ENCODE measurements at places on chromosomes 12 and 14. TPM values are rescaled to one million over a fixed set of nuclear protein-coding genes. Genes with fewer than 3 reads are reported as not detected.

GRCh38 chr12:65656891-65657351, 167.4 kb upstream of the HMGA2 start:
- no peak for DNase-seq

DNA sequence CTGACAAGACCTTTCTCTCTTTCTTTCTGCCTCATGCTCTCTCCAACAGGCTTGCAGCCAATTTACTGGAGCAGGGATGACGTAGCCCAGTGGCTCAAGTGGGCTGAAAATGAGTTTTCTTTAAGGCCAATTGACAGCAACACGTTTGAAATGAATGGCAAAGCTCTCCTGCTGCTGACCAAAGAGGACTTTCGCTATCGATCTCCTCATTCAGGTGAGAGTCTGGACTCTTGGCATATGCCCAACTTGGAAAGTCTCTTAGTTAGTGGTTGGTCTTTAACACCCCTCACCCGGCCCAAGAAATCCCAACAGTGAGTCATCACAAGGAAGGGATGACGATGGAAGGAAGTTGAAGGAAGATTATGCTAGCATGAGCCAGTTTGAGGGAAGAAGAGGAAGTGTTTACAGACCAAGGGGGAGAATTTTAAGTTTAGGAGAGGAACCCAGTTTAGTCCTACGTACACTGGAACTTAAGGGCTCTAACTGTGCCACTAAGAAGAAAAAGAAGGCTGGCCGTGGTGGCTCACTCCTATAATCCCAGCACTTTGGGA, 189.7 kb downstream of the ETV6 start:
- no peak for DNase-seq

DNA sequence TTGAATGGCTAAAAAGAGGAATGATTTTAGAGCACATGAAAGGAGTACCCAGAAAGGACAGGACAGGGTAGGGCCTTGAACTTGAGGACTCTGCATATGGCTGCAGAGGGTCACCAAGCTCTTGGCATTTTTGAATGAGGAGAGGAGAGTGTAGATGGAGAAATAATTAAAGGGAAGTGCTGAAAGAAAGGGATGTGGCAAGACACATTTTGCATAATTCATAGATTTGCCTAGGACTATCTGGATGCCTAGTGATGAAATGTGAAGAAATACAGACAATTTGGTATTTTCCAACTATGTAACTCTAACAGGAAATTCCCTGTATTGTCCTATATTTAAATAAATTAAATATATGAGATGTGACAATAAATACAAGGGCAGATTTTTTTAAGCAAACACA, 27.5 kb upstream of the MDM1 start:
- no peak for DNase-seq

- DNase-seq, result no peak
Measured at GRCh38 chr14:47277703-47278102, 397.7 kb downstream of the MDGA2 start.

- DNase-seq, result no peak
Measured at GRCh38 chr14:97850466-97850865, 1053.3 kb downstream of the VRK1 start.

DNA sequence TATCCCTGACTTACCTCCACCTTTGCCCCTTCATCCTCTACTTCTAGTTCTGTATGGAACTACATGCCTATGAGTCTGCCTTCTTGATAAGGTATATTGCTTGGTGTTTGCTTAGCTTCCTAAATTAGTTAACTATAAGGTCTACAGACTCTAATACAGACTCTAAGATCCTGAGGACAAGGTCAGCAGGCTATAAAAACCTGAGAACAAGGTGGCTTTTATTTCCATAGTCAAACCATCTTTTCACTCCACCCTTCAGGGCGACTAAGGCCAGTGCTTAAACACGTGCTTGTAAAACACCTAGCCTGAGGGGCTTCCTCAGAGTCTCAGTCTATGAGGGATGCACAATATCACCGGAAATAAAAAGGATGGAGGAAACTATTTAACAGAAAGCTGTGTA, 36.1 kb upstream of the COL2A1 start:
- DNase-seq, result no peak

- DNase-seq, result no peak
Measured at GRCh38 chr12:93624595-93625294, 52.3 kb downstream of the SOCS2 start.

- peak; percentile 66 for DNase-seq
Measured at GRCh38 chr14:89304972-89305703, 111.9 kb downstream of the FOXN3 start.

- DNase-seq, result no peak
Measured at GRCh38 chr12:86712425-86712843, 456.2 kb upstream of the MGAT4C start.

DNA sequence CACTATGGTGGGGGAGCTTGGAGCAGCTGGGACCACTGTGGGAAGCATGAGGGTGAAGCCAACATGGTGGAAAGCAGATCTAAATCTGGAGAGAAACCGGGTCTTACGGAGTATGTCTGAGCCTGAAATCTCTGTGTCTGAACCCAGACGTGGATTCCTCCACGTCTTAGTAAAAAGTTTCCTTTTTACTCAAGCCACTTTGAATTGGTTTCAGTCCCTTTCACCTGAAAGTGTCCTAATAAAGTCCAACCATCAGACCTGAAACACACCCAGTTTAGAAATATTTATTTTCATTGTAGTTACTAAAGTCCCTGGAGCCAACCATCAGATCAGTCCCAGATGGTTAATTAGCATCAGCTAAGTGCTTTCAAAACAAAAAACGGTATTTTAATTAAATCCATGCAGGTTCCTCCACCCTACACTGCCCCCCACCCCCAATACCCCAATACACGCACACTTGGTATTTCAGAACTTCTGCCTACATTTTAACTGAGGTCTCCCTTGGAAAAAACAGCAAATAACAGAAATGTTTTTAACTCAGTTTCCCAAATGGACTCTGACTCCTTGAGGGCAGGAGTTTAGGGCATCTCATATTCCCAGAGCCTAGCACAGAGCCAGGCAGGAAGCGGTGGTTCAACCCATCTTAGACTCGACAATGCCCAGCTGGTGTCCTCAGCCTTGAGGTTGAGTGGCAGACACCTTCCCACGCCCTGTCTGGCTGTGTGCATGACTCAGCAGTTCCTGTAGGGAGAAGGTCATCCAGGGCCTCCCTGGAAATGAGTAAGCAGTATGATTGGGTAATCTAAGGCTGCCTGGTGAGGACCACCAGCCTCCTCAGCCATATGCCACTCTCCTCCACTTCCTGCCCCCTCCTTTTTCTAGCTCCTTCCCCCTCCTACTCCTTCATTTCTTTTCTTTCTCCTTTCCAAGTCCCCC, 175.8 kb downstream of the TTC8 start:
- no peak for DNase-seq

- no peak for DNase-seq
Measured at GRCh38 chr12:93080994-93081809, 152.1 kb upstream of the EEA1 start.

DNA sequence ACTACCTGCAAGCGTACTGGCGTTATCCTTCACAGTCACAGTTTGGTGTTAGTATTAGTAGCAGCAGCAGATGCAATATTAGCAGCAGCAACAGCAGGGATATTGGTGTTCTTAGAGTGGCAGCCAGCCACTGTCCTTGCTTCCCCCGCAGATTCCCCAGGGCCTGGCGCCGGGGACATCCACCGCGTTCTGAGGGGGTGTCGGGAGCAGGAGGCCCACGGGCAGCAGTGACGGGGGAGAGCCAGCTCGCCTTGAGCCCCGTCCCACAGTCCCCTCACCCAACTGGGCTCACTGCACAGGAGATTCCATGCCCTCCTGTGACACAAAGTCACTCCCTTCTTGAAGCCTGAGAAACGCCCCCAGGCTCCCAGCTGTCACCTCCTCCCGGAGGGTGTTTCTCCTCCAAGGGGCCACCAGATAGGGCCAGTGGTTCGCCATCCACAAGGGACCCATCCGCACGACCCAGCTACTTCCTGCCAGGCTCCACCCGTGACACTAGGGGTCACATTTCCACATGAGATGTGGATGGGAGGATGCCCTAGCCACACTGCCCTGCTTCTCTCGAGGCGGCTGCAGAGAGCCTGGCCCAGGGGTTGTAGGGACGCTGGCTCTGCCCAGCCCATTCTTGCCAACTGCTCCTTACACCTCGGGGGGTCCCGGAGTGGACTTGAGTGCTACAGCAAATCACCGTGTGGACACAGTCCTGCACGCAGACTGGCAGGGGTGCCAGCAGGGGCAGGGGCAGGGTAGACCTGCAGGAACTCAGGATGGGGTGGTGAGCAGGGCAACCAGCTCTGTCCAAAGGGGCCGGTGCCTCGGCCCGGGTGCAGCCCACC, 123.1 kb downstream of the PIWIL1 start:
- DNase-seq, result no peak

- no peak for DNase-seq
Measured at GRCh38 chr14:38730420-38730819, 372.6 kb downstream of the SEC23A start.

DNA sequence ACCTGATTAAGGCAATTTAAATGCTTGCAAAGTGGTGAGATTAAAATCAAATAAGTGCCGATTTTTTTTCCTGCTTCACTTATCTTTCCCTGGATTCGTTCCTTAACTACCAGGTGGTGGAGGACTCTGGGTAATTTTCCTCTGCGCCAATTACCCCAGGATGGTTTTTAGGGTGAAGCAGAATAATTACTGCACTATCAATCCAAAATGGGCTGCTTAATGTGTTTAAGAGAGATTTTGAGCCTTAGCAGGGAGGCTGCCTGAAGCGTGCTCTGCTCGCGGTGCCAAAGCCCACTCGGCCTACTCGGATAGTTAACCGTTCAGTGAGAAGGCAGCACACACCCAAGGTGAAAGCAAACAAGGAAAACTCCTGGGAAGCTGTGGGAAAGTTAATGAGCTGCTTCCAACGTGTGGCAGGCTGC, 274.9 kb upstream of the LMO3 start:
- DNase-seq, result no peak

DNA sequence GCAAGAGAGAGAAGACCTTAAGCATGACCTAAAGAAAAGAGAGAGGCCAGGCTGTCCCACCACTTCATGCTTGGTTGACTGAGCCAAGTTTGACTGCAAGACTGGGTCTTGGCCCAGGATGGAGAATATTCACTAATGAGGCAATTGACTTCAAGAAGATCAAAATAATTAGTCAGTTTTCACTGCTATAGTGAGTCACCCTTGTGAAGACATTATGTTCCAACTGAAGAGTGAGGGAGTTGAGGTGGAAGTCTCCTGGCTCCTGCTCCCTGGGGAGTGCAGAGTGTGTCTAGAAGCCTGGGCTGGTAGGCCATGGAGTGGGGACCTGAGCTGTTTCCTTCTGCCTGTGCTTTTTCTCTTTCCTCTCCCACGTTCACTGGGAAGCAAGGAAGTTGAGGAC, 117.6 kb downstream of the CACNA1C start:
- no peak for DNase-seq

GRCh38 chr14:54889919-54890318, 12.7 kb downstream of the GCH1 start:
- no peak for DNase-seq

The DPF3 gene
- total RNA-seq, result 2.9 TPM

The GALNT16 gene
- 8.1 TPM for total RNA-seq

The RNASE1 gene
- 357 TPM for total RNA-seq

The ASIC1 gene
- 5.5 TPM for total RNA-seq

The SPTB gene
- total RNA-seq, result 14.8 TPM

The DHRS2 gene
- total RNA-seq, result not detected

The PHETA1 gene
- 12.0 TPM for total RNA-seq

The POTEM gene
- total RNA-seq, result not detected

The ANKRD33 gene
- 0.76 TPM for total RNA-seq

The RIMBP2 gene
- total RNA-seq, result 1.6 TPM

The ING4 gene
- 42.1 TPM for total RNA-seq
